Panc1 (cell line): ENCODE measurements at places on chromosomes 16 and 17. TPM values are rescaled to one million over a fixed set of nuclear protein-coding genes. Genes with fewer than 3 reads are reported as not detected.

CNGB1 gene
- total RNA-seq: not detected

UTS2R gene
- total RNA-seq: 0.39 TPM

IFI35 gene
- total RNA-seq: 42.6 TPM

PIGW gene
- total RNA-seq: 16.2 TPM

ZBTB4 gene
- 24.9 TPM for total RNA-seq

CRHR1 gene
- 0.15 TPM for total RNA-seq

DNA sequence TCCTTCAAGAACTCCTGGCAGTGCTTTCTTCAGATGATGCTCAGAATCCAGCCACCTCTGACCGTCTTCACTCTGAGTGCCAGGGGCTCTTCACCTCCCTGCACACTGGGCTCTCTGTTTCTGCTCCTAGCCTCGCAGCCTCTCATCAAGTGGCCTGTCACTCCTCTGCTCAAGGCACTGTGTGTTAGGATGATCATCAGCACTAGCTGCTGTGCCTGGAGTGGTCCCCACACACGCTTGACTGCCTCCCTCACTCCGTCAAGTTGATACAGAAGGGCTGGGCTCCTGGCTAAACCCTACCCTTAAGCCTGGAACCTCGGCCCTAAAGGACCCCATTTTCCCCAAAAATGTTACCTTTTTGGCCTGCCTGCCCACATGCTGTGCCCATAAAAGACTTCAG, 15.6 kb downstream of the KRT9 start:
- no peaks in the 10 kb centered on the region for H3K4me1 ChIP-seq
- no peak overlapping the region for H3K4me3 ChIP-seq
- H3K27me3 ChIP-seq: no peaks in the 10 kb centered on the region
- H3K27ac ChIP-seq: no peak overlapping the region
- DNase-seq: no peak

GRCh38 chr17:57655553-57655952, 89.5 kb downstream of the CCDC182 start:
- no peaks in the 10 kb centered on the region for H3K36me3 ChIP-seq
- H3K27me3 ChIP-seq: no peaks in the 10 kb centered on the region
- no peaks in the 10 kb centered on the region for H3K4me1 ChIP-seq
- no peak overlapping the region for H3K4me3 ChIP-seq
- no peak overlapping the region for H3K27ac ChIP-seq

DNA sequence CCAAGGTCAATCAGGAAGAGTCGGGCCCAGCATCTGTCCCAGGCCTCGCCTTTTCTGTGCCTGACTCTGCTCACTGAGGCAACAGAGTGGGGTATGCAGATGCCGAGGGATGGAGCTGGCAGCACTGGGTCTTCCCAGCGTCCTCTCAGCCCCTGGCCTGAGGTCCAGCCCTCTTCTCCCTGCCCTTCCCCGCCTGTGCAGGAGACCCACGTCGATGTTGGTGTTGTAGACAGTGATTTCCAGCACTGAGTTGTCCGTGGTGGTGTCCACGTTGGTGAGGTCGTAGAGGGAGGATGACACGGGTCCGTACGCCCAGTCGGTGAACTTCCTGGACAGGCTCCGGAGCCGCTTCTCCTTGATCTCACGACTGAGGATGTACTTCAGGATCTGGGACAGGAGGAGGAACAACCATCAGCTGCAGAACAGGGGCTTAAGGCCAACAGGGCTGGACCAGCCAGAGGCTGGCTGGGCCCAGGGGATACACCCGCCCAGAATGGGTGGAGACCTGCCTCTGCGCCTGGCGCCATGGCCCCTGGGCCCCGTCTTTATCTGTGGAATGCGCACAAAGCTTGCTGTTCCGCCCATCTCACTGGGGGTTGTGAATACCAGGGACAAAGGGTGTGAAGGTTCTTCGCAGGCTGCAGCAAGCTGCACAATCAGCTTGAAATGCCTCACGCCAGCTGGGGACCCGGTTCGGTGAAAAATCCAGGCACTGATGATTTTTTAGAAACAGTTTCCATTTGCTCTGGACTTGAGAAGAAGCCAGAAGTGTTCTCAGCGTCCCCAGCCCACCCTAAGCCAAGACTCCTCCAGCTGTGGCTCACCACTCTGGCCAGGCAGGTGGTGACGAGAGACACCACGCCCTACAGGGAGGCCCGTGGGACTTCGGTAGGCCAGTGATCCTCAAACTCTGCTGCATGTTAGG, 27.5 kb downstream of the TRPV3 start:
- no peak overlapping the region for H3K4me3 ChIP-seq
- no peaks in the 10 kb centered on the region for H3K36me3 ChIP-seq
- H3K27me3 ChIP-seq: no peaks in the 10 kb centered on the region
- H3K4me1 ChIP-seq: no peaks in the 10 kb centered on the region
- H3K27ac ChIP-seq: no peak overlapping the region
- DNase-seq: no peak

- no peak overlapping the region for H3K4me3 ChIP-seq
- H3K27ac ChIP-seq: no peak overlapping the region
- no peaks in the 10 kb centered on the region for H3K36me3 ChIP-seq
- no peaks in the 10 kb centered on the region for H3K4me1 ChIP-seq
These were observed 21.9 kb downstream of the KCNJ2 start for GRCh38 chr17:70190959-70191805.

GRCh38 chr16:88826070-88826840, 14.5 kb upstream of the APRT start:
- no peaks in the 10 kb centered on the region for H3K27me3 ChIP-seq
- no peak overlapping the region for H3K27ac ChIP-seq

- no peak overlapping the region for H3K4me3 ChIP-seq
- no peaks in the 10 kb centered on the region for H3K27me3 ChIP-seq
- H3K27ac ChIP-seq: no peak overlapping the region
- DNase-seq: no peak
These were observed 3.5 kb upstream of the ARHGAP27 start for GRCh38 chr17:45436161-45436560.

- DNase-seq: no peak
- no peaks in the 10 kb centered on the region for H3K27me3 ChIP-seq
- no peaks in the 10 kb centered on the region for H3K36me3 ChIP-seq
- no peaks in the 10 kb centered on the region for H3K4me1 ChIP-seq
- no peak overlapping the region for H3K27ac ChIP-seq
These were observed 87.8 kb downstream of the SMG6 start for GRCh38 chr17:2215616-2216364.

- H3K4me1 ChIP-seq: peaks cover 5% of the 10 kb centered on the region; the same call in 1 of the 2 replicates
- peaks cover 12% of the 10 kb centered on the region for H3K36me3 ChIP-seq
- H3K27me3 ChIP-seq: no peaks in the 10 kb centered on the region
These were observed 26.3 kb downstream of the NFE2L1 start for GRCh38 chr17:48074322-48075081.

DNA sequence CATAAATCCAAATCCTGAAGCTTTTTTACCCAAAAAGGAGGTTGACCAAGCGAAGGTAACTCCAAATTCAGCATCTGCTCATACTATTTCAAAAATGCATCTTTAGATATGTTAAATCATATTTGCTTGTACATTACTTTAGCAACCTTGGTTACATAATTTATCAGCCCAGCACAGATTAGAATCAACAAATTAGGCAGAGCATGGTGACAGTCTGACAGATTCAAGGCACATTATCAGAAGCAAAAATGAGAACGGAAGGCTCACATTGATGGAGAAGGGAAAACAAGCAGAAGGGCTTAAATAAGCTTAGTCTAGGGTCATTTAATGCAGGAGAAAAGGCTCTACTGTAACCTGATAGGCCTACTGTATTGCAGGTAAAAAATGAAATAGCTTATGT, 3.9 kb upstream of the KCNJ2 start:
- H3K36me3 ChIP-seq: no peaks in the 10 kb centered on the region
- peaks cover 10% of the 10 kb centered on the region for H3K4me1 ChIP-seq
- no peak overlapping the region for H3K4me3 ChIP-seq
- peaks cover 13% of the 10 kb centered on the region for H3K27me3 ChIP-seq

DNA sequence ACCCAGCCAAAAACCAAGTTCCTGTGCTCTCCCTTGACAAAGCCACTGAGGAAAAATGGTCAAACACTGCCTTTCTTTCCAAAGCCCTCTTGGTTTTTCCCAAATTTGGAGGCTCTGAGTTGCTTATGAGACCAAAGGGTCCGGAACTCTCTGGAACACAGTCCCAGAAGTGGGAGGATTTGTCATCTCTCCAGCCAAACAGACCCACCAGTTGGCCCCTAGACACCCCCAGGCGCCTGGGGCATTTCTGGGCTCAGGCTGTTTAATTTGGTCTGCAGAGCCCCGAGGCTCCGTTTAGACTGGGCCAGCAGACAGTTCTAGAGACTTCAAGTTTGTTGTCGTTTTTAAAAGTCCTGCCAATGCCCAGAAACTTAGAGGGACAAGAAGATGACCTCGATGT, 239.1 kb downstream of the SEC14L1 start:
- DNase-seq: no peak
- H3K27me3 ChIP-seq: no peaks in the 10 kb centered on the region
- peak overlapping the region; percentile 66 for H3K27ac ChIP-seq
- H3K36me3 ChIP-seq: no peaks in the 10 kb centered on the region
- peaks cover 97% of the 10 kb centered on the region for H3K4me1 ChIP-seq
- no peak overlapping the region for H3K4me3 ChIP-seq

DNA sequence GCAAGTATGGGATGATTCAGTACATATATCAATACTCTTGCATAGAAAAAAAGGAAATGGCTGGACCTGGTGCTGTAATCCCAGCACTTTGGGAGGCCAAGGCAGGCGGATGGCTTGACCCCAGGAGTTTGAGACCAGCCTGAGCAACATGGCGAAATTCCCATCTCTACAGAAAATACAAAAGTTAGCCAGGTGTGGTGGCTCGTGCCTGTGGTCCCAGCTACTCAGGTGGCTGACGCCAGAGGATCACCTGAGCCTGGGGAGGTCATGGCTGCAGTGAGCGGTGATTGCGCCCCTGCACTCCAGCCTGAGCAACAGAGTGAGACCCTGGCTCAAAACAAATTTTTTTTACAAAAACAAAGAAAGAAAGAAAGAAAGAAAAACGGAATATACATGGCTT, 7.1 kb upstream of the SGF29 start:
- DNase-seq: no peak
- H3K27me3 ChIP-seq: no peaks in the 10 kb centered on the region

- H3K27ac ChIP-seq: no peak overlapping the region
- no peak overlapping the region for H3K4me3 ChIP-seq
- no peak for DNase-seq
These were observed 9.9 kb downstream of the CENPX start for GRCh38 chr17:82012640-82013295.

DNA sequence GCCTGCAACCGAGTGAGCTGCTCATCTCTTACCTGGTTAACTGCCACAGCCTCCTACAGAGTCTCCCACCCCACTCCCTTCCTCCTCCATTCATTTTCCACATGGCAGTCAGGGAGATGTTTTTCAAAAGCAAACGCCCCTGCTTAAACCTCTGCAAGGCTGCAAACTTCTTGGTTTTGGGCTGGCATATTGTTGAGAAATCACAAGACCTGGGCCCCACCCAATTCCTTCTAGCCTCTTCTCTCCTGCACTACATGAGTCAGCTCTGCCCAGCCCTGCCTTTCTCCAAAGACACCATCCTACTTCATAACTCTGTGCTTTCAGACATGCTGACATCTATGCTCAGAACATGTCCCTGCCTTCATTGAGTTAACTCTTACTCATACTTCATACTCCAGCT, 136.1 kb downstream of the SPACA3 start:
- H3K4me1 ChIP-seq: no peaks in the 10 kb centered on the region
- no peaks in the 10 kb centered on the region for H3K36me3 ChIP-seq
- H3K4me3 ChIP-seq: no peak overlapping the region
- H3K27me3 ChIP-seq: no peaks in the 10 kb centered on the region
- no peak overlapping the region for H3K27ac ChIP-seq

- no peaks in the 10 kb centered on the region for H3K27me3 ChIP-seq
- peaks cover 6% of the 10 kb centered on the region; the same call in 1 of the 2 replicates for H3K4me1 ChIP-seq
- H3K36me3 ChIP-seq: no peaks in the 10 kb centered on the region
- peak overlapping the region; percentile 65; the same call in 1 of the 2 replicates for H3K27ac ChIP-seq
- DNase-seq: no peak
These were observed 27.1 kb downstream of the GNPTG start for GRCh38 chr16:1378804-1379303.

- no peaks in the 10 kb centered on the region for H3K36me3 ChIP-seq
- H3K27me3 ChIP-seq: no peaks in the 10 kb centered on the region; the same call in 1 of the 2 replicates
- H3K4me3 ChIP-seq: no peak overlapping the region
- DNase-seq: no peak
These were observed 112.5 kb downstream of the HAPSTR1 start for GRCh38 chr16:9203956-9204355.

- no peaks in the 10 kb centered on the region for H3K36me3 ChIP-seq
- no peak for DNase-seq
- no peak overlapping the region for H3K4me3 ChIP-seq
- no peaks in the 10 kb centered on the region for H3K4me1 ChIP-seq
- no peak overlapping the region for H3K27ac ChIP-seq
These were observed 84.4 kb upstream of the CNEP1R1 start for GRCh38 chr16:49940464-49941224.

DNA sequence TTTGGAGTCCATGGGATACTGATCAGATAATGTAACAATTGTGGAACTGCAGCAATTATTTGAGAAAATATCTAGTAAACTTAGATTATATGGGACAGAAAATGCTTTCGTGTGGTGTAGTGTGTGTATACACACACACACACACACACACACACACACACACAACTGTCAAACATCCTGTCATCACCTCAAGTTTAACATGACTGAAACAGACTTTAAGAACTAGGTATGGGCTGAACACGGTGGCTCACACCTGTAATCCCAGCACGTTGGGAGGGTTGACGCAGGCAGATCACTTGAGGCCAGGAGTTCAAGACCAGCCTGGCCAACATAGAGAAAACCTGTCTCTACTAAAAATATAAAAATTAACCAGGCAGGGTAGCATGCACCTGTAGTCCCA, 544 bp upstream of the EVI2A start:
- no peak overlapping the region for H3K4me3 ChIP-seq
- DNase-seq: no peak
- H3K36me3 ChIP-seq: no peaks in the 10 kb centered on the region
- no peaks in the 10 kb centered on the region for H3K4me1 ChIP-seq
- no peaks in the 10 kb centered on the region for H3K27me3 ChIP-seq

GRCh38 chr17:48791128-48792032, 25.6 kb downstream of the TTLL6 start:
- H3K27ac ChIP-seq: peak overlapping the region; percentile 73
- no peaks in the 10 kb centered on the region for H3K36me3 ChIP-seq
- peak overlapping the region; percentile 7; the same call in 1 of the 2 replicates for H3K4me3 ChIP-seq
- H3K4me1 ChIP-seq: peaks cover 23% of the 10 kb centered on the region

GRCh38 chr17:50152736-50153135, 2.3 kb upstream of the PPP1R9B start:
- no peak overlapping the region for H3K4me3 ChIP-seq
- peaks cover 43% of the 10 kb centered on the region for H3K4me1 ChIP-seq
- H3K27me3 ChIP-seq: no peaks in the 10 kb centered on the region
- H3K36me3 ChIP-seq: peaks cover 15% of the 10 kb centered on the region; the same call in 1 of the 2 replicates
- DNase-seq: no peak

DNA sequence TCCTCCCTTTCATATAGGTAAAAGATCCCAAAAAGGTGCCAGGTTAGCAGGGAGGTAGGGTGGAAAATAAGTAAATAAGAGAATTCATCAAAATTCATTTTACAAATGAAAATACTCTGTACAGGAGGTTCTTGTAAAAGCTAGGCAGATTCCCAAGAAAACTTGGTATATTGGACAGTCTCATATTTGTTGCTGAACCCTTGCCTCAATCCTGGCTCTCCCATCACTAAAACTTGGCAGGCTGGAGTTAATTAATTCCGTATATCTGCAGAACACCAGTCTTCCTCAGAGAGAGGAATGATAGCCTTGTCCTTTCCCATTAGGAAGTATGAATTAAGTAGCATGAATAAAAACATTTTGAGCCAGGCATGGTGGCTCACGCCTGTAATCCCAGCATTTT, 66.2 kb upstream of the MTMR4 start:
- DNase-seq: no peak
- H3K4me3 ChIP-seq: no peak overlapping the region
- no peaks in the 10 kb centered on the region for H3K4me1 ChIP-seq
- H3K27ac ChIP-seq: no peak overlapping the region
- no peaks in the 10 kb centered on the region for H3K36me3 ChIP-seq
